ENCODE measurements at places on chromosomes 12 and 14. TPM values are rescaled to one million over a fixed set of nuclear protein-coding genes. Genes with fewer than 3 reads are reported as not detected.

FOXA1 gene
- not detected for total RNA-seq

GRCh38 chr12:4626543-4626942 lies 22.3 kb downstream of the AKAP3 start:
- no peak for DNase-seq
- peaks cover 7% of the 10 kb centered on the region for H3K36me3 ChIP-seq
- H3K27ac ChIP-seq: no peak overlapping the region

DNA sequence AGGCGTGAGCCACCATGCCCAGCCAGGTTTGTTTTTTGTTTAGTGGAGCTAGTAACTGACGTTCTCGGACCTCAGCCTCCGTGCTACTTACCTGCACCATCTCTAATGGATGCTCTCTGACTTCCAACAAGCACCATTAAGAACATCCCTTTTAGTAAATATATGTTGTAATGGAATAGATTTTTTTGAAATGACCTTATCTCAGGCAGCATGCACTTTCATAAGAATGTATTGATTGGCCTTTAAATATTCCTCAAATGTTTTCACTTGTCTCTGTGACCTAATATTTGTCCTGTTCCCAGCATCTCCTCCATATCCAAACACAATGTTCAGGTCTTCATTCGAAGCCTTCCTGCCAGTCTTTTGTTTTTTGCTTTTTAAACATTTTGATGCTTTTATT lies 51.7 kb downstream of the PLXNC1 start:
- DNase-seq: no peak
- no peak overlapping the region for H3K4me3 ChIP-seq
- no peak overlapping the region for H3K27ac ChIP-seq
- peaks cover 29% of the 10 kb centered on the region for H3K4me1 ChIP-seq
- H3K27me3 ChIP-seq: no peaks in the 10 kb centered on the region
- no peaks in the 10 kb centered on the region for H3K36me3 ChIP-seq

DNA sequence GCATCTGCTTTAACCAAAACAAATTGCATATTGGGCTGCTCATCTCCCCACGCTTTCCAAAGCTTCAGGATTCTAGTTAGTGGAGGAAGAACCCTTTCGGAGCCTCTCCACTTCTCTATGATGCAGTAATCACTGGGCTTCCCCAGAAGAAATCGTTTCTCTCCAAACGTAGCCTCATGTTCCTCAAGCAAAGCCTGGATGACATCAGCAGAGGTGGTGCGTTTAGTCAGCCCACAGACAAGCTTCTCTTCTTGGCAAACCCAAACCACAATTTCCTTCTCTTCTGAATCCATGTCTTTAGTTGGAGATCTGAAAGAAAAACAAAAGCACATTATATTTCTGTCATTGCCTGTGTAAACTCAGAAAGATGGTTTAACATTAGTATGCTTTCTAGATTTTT lies 30.6 kb downstream of the RASSF9 start:
- no peak overlapping the region for H3K27ac ChIP-seq
- no peaks in the 10 kb centered on the region for H3K27me3 ChIP-seq
- H3K4me3 ChIP-seq: no peak overlapping the region
- DNase-seq: no peak

- H3K4me3 ChIP-seq: no peak overlapping the region
- DNase-seq: no peak
- no peak overlapping the region for H3K27ac ChIP-seq
- no peaks in the 10 kb centered on the region for H3K27me3 ChIP-seq
- no peaks in the 10 kb centered on the region for H3K36me3 ChIP-seq
Measured at GRCh38 chr14:84694161-84694560, 835.8 kb upstream of the FLRT2 start.

DNA sequence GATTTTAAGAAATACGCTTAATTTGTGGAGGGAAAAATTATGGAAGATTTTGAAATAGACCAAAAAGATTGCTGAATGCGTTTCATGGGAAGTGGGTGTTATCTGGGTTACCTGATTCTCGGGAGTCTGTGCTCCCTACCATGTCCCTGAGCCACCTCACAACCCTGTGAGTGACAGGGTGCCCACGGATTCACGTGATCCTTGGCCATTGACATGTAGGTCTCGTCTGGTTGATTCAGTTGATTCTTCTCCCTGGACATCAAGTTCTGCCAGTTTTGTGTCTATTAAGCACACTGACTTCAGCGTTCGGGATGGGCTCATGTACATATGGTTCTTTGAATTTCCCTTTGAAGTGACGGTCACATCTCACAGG lies 101.4 kb downstream of the ADGRD1 start:
- no peaks in the 10 kb centered on the region for H3K36me3 ChIP-seq
- no peak for DNase-seq
- H3K27me3 ChIP-seq: no peaks in the 10 kb centered on the region
- H3K4me3 ChIP-seq: no peak overlapping the region

DNA sequence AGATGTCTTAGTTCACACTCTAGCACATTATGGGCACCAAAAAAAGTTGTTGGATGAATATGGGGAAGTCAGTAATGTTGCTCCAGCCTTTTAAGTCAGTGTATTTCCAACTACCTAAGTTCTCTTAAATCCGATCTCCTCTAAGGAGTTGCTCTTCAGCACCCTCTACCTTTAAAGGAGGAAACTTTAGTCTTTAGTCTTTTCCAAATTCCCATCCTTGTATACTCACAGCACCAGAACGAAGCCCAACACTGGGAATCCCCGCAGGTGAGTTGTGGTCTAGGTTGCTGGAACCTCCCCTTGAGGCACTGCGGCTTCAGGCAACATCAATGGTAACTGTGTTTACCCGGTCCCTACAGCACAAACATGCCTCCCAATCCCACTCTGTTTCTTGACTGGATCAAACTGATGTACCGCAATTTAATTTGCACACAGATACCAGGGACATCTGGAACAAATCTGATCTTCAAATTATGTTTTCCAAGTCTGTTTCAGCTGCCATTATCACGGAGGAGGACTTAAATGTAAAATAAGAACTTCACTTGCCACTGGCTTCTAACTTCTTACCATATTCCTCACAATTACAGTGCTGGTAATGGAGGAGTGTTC lies 179.0 kb downstream of the FOXN3 start:
- H3K4me1 ChIP-seq: peaks cover 84% of the 10 kb centered on the region
- DNase-seq: no peak
- peaks cover 12% of the 10 kb centered on the region for H3K36me3 ChIP-seq
- no peaks in the 10 kb centered on the region for H3K27me3 ChIP-seq

- no peak overlapping the region for H3K27ac ChIP-seq
- no peak for DNase-seq
- H3K27me3 ChIP-seq: no peaks in the 10 kb centered on the region
- peaks cover 21% of the 10 kb centered on the region for H3K4me1 ChIP-seq
- no peak overlapping the region for H3K4me3 ChIP-seq
Measured at GRCh38 chr14:23113431-23114119, 5.5 kb downstream of the CEBPE start.

GRCh38 chr14:87888136-87888999 lies 104.6 kb downstream of the GALC start:
- H3K27me3 ChIP-seq: peaks cover 28% of the 10 kb centered on the region
- no peak for DNase-seq
- H3K27ac ChIP-seq: no peak overlapping the region
- H3K4me1 ChIP-seq: no peaks in the 10 kb centered on the region
- no peaks in the 10 kb centered on the region for H3K36me3 ChIP-seq
- no peak overlapping the region for H3K4me3 ChIP-seq

DNA sequence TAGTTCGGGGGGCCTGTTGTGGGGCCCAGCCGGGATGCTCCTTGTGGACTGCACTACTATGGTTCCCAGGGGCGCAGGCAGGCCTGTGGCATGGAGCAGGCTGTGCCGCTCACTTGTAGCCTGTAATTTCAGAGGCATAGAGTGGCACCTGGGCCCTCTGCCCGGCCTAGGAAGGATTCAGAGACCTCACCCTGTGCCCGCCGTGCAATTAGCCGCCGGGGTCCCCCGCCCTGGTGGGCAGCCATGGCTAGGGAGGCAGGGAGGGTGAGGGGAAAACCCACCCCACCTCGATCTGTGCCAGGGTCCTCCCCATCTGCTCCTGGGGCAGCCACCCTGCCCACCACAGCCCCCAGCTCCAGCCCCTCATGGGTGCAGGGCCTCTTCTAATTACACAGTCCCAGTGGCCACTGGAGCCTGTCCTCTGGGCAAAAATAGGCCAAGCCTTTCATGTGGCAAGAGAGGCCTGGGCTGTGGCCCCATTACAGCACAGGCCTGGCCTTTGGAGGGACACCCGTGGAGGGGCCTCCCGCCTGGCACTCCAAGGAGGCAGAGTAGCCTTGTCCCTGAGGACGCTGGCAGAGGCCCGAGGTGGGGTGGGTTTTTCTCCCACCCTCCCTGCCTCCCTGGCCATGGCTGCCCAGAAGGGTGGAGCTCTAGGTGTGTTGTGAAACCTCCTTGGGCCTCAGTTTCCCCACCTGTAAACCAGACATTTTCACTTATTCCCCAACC lies 5.3 kb upstream of the TMEM119 start:
- H3K4me3 ChIP-seq: no peak overlapping the region
- no peak for DNase-seq
- no peaks in the 10 kb centered on the region for H3K27me3 ChIP-seq

- DNase-seq: peak; percentile 82
- no peak overlapping the region for H3K4me3 ChIP-seq
- H3K4me1 ChIP-seq: peaks cover 7% of the 10 kb centered on the region
- H3K36me3 ChIP-seq: peaks cover 2% of the 10 kb centered on the region
- H3K27ac ChIP-seq: peak overlapping the region; percentile 2
Measured at GRCh38 chr14:92951912-92952471, 29.0 kb downstream of the CHGA start.

DNA sequence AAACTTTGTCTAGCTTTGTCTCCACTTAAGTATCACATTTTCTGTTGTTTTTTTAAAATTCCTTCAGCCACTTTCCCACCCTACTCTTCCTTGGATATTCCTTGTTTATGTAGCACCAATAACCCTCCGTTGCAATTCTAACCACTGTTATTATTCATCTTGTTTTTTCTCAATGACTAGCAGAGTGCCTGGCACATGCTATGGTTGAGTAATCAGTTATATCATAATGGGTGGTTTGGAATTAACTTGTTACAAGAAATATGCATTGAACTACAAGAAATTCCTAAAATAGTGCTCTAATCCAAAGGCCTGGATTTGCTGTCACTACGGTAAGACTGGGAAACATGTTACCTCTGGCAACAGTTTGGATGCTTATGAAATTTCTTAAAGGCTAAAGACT lies 756.6 kb downstream of the NOVA1 start:
- no peaks in the 10 kb centered on the region for H3K27me3 ChIP-seq
- DNase-seq: no peak
- no peak overlapping the region for H3K4me3 ChIP-seq
- H3K36me3 ChIP-seq: no peaks in the 10 kb centered on the region

DNA sequence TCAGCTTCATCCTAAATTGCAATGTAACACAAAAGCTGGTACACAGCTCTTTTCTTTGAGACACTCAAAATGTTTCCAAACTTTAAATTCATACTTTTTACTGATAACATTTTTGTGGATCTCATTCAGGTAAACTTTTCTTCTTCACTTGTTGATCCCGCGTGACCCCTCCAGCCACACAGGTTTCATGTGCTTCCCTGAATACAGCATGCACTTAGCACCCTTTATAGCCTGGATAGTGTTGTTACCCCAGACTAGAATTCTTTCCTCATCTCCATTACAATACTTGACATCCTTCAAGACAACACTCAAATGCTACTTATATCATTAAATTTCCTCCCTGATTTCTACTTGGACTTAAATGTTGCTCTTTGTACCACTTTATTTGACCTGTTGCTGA lies 373.4 kb downstream of the RAD51B start:
- H3K4me3 ChIP-seq: no peak overlapping the region
- H3K36me3 ChIP-seq: no peaks in the 10 kb centered on the region
- no peaks in the 10 kb centered on the region for H3K27me3 ChIP-seq
- DNase-seq: no peak
- H3K27ac ChIP-seq: no peak overlapping the region

DNA sequence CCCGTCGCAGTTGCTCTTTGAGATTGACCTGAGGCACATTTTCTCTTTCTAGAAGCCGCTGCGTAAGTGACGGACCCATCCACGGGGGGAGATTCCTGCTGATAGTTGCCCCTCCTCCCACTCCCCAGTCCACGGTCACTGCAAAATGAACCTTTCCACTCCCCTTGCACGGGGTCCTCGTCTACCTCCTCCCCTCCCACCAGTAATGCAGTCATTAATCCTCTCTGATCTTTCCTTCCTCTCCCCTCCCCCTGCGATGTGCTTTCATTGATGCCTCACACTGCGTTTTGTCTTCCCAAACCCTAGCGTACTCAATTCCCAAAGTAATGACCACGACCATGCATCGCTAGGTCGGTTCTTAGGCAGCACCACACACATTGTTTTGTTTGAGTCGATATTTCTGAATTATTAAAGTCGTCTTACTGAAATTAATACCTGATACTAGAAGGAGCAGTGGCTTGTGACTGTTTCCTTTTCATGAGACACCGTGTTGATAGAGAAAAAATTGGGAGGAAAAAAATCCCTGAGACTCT lies 857 bp downstream of the ETNK1 start:
- DNase-seq: peak; percentile 18
- H3K4me1 ChIP-seq: peaks cover 46% of the 10 kb centered on the region
- H3K27me3 ChIP-seq: peaks cover 3% of the 10 kb centered on the region
- no peaks in the 10 kb centered on the region for H3K36me3 ChIP-seq
- peak overlapping the region; percentile 98 for H3K27ac ChIP-seq

GRCh38 chr12:103691063-103691462 lies 104.0 kb downstream of the STAB2 start:
- no peak overlapping the region for H3K27ac ChIP-seq
- H3K36me3 ChIP-seq: no peaks in the 10 kb centered on the region
- H3K4me1 ChIP-seq: no peaks in the 10 kb centered on the region
- H3K4me3 ChIP-seq: no peak overlapping the region

GRCh38 chr12:121934309-121934664 lies 15.9 kb downstream of the CFAP251 start:
- H3K27me3 ChIP-seq: no peaks in the 10 kb centered on the region
- peaks cover 18% of the 10 kb centered on the region for H3K4me1 ChIP-seq
- DNase-seq: no peak
- no peak overlapping the region for H3K27ac ChIP-seq
- H3K36me3 ChIP-seq: peaks cover 7% of the 10 kb centered on the region
- H3K4me3 ChIP-seq: no peak overlapping the region

DNA sequence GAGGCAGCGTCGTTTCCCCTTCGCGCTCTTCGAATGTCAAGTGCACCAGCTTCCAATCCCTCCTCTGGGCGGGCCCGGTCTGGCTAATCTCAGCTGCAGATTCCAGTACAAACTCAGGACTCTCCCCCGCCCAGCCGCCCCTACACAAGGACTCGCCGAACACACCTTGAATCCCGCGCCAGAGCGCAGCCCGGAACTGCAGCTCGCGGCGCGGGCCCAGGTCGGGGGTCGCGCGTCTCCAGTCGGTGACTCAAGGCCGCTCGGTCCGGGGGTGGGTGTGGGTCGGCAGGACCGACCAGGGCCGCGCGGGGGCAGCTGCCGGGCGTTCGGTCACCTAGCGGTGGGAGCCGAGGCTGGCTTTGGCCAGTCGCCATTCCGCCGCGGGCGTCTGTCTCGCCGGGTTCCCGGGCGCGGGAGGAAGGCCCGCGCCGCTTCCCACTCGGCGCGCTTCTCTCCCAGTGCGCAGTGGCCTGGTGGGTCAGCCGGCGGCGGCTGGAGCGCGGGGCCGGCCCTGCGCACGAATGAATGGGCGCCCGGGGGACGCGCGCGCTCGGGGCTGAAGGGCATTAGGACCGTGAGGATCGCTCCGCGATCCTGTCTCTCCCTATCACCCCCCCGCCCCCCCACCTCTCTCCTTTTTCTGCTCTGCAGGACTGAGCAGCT lies at the start of gene GALNT16:
TSS of gene GALNT16 (plus strand) at position 632 of the 663 bp plus-strand sequence. CDS start 133 bp downstream, outside the sequence.
- no peak for DNase-seq
- H3K36me3 ChIP-seq: no peaks in the 10 kb centered on the region
- peak within 1 kb of the TSS; percentile 62 for H3K4me3 ChIP-seq

All from naive thymus-derived CD8-positive, alpha-beta T cell (primary cell).